Ovary (tissue), 10 donors: ENCODE measurements at places on chromosomes 16 and 17. TPM values are rescaled to one million over a fixed set of nuclear protein-coding genes. Genes with fewer than 3 reads are reported as not detected.
A peak's percentile ranks its signal among the peaks of the same experiment; 100 is the strongest.

MMP28 gene
- 3.3 TPM for total RNA-seq

DNA sequence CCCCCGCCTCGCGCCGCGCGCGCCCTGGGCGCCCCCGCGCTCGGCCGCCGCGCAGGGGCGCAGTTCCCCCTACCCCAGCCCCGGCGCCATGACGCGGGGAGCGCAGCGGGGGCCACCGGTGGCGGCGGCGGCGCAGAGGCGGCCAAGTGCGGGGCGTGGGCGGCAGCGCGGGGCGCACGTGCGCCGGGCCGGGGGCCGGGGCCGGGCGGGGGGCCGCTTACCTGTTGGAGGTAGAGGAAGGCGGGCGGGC lies 108.3 kb downstream of the ENGASE start:
- H3K27me3 ChIP-seq = no peaks in the 10 kb centered on the region
- no peak overlapping the region for H3K27ac ChIP-seq
- H3K4me3 ChIP-seq = no peak overlapping the region

GRCh38 chr17:75783803-75784472 lies 668 bp upstream of the UNK start:
- H3K4me1 ChIP-seq = peaks cover 14% of the 10 kb centered on the region
- no peaks in the 10 kb centered on the region for H3K36me3 ChIP-seq
- DNase-seq = peak; percentile 71
- no peaks in the 10 kb centered on the region for H3K27me3 ChIP-seq
- peak overlapping the region; percentile 87 for H3K4me3 ChIP-seq
- peak overlapping the region; percentile 100 for H3K27ac ChIP-seq

DNA sequence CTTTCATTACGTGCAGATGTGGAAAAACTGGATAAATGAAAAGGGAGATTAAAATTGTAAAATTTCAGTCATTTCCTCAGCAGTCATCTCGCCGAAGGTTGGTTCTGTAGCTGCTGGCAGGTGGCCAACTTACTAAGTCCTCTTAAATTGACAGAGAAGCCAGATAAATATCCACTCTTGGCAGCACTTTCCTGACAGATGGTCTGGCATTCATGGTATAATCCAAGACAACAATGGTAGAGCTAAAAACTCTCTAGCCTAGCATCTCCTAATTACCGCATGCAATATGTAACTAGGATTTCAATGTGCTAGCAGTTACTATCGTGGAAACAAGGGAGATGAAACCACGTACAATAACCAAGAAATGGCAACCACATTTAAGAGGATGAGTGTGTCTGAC lies 306.3 kb downstream of the CNTNAP4 start:
- DNase-seq = no peak
- H3K27ac ChIP-seq = no peak overlapping the region
- H3K4me3 ChIP-seq = no peak overlapping the region
- no peaks in the 10 kb centered on the region for H3K27me3 ChIP-seq

GRCh38 chr16:71188956-71189712 lies 41.4 kb downstream of the HYDIN start:
- no peaks in the 10 kb centered on the region for H3K36me3 ChIP-seq
- H3K27ac ChIP-seq = no peak overlapping the region
- no peaks in the 10 kb centered on the region for H3K4me1 ChIP-seq
- no peak overlapping the region for H3K4me3 ChIP-seq

DNA sequence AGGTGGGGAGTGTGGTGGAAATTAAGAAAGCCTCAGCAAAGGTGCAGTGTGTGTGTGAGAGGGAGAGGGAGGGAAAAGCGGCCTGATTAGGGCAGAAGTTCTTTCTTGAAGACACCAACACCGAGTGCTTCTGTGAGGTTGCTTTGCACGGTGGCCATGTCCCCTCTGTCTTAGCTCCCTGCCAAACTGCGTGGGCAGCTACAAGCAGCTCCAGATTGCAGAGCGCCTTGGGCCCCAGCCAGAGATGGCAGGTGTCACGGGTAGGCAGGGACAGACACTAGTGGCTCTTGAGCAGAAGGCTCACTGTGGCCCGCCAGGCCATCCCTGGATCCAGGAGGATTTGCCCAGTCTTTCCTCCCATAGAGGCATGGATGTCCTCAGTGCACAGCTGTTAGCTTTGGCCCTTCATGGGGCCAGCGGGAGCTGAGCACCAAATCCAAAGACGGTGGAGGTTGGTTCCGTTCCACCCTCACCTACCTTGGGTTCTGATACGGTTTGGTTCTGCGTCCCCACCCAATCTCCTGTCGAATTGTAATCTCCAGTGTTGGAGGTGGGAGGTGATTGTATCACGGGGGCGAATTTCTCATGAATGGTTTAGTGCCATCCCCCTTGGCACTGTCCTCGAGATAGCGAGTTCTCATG lies 21.4 kb downstream of the KIAA0513 start:
- no peak overlapping the region for H3K4me3 ChIP-seq
- no peaks in the 10 kb centered on the region for H3K36me3 ChIP-seq

GRCh38 chr17:82023447-82024241 lies 539 bp downstream of the LRRC45 start:
- no peak for DNase-seq
- H3K27ac ChIP-seq = no peak overlapping the region
- no peaks in the 10 kb centered on the region for H3K27me3 ChIP-seq
- no peaks in the 10 kb centered on the region for H3K36me3 ChIP-seq
- H3K4me3 ChIP-seq = peak overlapping the region; percentile 89
- H3K4me1 ChIP-seq = peaks cover 8% of the 10 kb centered on the region

GRCh38 chr16:17223576-17223975 lies 247.2 kb downstream of the XYLT1 start:
- peaks cover 9% of the 10 kb centered on the region for H3K4me1 ChIP-seq
- no peak overlapping the region for H3K27ac ChIP-seq
- H3K4me3 ChIP-seq = no peak overlapping the region
- no peak for DNase-seq
- no peaks in the 10 kb centered on the region for H3K36me3 ChIP-seq

GRCh38 chr17:78316867-78317789 lies 42.7 kb downstream of the SOCS3 start:
- H3K4me3 ChIP-seq = no peak overlapping the region
- no peak overlapping the region for H3K27ac ChIP-seq
- no peaks in the 10 kb centered on the region for H3K27me3 ChIP-seq
- H3K4me1 ChIP-seq = peaks cover 23% of the 10 kb centered on the region
- DNase-seq = no peak
- no peaks in the 10 kb centered on the region for H3K36me3 ChIP-seq

GRCh38 chr16:29806099-29806579 lies at the start of gene MAZ:
Gene MAZ (plus strand): TSS chr16:29806529. CDS start chr16:29806702, 173 bp downstream.
- peak within 1 kb of the TSS; percentile 72 for H3K4me3 ChIP-seq
- DNase-seq = no peak
- H3K27ac ChIP-seq = peak within 1 kb of the TSS; percentile 99
- H3K27me3 ChIP-seq = no peaks in the 10 kb centered on the region

DNA sequence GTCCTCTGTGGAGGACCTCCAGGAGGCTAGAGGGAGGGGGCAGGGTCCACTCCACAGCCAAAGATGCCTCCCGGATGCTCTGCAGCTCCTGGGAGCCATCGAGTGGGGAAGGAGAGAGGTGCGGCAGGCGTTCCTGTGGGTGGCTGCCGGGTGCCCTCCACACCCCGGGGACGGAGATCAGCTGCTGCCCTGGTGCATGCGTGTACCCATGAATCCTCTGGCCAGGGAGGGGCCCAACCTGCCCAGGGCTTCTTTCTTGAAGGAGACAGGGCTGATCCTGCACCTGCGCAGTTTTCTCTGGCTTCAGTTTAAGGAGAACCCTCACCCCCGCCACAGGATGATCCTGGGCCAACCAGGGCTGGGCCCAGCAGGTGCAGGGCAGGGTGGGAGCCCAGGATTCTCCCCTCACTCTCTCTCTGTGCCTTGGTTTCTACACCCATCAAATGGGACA lies 33.5 kb upstream of the DOC2B start:
- H3K4me3 ChIP-seq = no peak overlapping the region
- no peak for DNase-seq
- no peaks in the 10 kb centered on the region for H3K36me3 ChIP-seq
- H3K27me3 ChIP-seq = no peaks in the 10 kb centered on the region
- H3K27ac ChIP-seq = no peak overlapping the region
- no peaks in the 10 kb centered on the region for H3K4me1 ChIP-seq

- no peaks in the 10 kb centered on the region for H3K27me3 ChIP-seq
- H3K27ac ChIP-seq = no peak overlapping the region
- DNase-seq = no peak
- H3K4me1 ChIP-seq = no peaks in the 10 kb centered on the region
- H3K36me3 ChIP-seq = no peaks in the 10 kb centered on the region
Measured at GRCh38 chr17:40886090-40886489, 1.0 kb upstream of the KRT20 start.

DNA sequence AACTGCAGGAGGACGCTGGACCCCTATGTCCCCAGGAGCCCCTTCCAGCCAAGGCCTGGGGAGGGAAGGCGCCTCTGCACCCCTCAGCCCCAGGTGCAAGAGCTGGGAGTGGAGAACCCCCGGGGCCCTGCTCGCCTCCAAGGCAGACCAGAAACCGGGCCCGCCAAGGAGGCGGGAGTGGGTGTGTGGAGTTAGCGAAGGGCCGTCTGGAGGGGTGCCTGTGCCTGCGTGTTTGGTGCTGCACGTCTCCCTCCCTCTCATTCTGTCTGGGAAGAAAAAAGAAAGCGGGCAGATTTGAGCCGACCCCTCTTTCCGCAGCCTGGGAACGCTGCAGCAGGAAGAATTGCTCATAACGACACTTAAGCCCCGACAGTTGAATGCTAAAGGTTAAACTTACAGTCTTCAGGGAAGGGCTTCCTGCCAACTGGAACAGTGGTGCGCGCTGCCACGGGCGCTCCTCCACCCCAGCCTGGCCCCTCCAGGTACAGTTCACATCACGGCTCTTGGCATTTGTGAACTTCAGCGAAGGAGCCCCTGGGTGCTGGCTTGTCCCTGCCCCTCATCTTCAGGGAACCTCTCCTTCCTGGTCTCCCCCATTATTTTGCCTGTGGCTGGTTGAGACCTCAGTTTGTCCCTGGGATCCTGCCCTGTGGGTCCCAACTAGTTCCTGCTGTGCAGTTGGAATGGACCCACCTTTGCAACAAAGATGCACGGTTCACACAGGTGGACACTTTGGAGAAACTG lies 19.2 kb upstream of the ZFHX3 start:
- peaks cover 2% of the 10 kb centered on the region for H3K4me1 ChIP-seq
- no peak overlapping the region for H3K27ac ChIP-seq
- H3K27me3 ChIP-seq = no peaks in the 10 kb centered on the region
- no peaks in the 10 kb centered on the region for H3K36me3 ChIP-seq
- DNase-seq = no peak
- H3K4me3 ChIP-seq = no peak overlapping the region
